NCI-H2029 treated with DMSO at 0.1 percent for 48 hours (cell line): ENCODE measurements at places on chromosomes 11 and 22.

DNA sequence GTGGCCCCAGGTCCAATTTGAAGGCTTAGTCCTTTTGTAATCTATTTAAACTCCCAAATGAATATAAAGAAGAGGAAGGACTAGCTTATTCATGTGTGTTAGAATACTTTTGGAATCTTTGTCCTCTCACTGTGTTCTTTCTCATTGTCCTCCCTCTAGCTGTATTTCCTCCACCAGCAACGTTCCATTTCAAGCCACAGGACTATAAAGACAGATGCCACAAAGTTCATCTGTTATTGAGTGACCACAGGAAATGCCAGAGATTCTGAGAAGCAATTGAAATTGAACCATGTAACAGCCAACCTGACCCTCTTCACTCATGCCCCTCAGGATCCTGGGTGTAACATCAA, 336.6 kb upstream of the API5 start:
- DNase-seq = peak; percentile 60

DNA sequence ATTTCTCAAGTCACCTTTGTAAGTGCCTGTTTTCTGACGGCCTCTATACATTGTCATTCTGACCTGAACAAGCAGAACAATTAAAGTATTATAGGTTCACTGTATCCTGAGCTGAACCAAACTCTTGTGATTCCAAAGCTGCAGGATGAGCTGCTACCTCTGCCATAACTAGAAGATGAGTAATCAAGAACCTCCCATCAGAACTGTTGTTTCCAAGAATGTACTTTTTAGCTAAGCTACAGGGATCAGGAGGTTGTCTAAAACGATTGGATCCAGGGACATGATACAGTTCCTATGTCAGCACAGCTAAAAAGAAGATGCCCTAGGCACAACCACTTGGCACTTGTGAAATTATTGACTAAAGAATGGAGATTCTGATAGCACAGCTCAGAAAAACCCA, 288.4 kb upstream of the CCDC90B start:
- no peak for DNase-seq

- DNase-seq = no peak
Measured at GRCh38 chr11:116712428-116712827, 60.4 kb downstream of the BUD13 start.

GRCh38 chr11:119337581-119338317, 2.9 kb downstream of the C1QTNF5 start:
- no peak for DNase-seq

GRCh38 chr22:46379066-46379930, 43.8 kb downstream of the TRMU start:
- DNase-seq = no peak

DNA sequence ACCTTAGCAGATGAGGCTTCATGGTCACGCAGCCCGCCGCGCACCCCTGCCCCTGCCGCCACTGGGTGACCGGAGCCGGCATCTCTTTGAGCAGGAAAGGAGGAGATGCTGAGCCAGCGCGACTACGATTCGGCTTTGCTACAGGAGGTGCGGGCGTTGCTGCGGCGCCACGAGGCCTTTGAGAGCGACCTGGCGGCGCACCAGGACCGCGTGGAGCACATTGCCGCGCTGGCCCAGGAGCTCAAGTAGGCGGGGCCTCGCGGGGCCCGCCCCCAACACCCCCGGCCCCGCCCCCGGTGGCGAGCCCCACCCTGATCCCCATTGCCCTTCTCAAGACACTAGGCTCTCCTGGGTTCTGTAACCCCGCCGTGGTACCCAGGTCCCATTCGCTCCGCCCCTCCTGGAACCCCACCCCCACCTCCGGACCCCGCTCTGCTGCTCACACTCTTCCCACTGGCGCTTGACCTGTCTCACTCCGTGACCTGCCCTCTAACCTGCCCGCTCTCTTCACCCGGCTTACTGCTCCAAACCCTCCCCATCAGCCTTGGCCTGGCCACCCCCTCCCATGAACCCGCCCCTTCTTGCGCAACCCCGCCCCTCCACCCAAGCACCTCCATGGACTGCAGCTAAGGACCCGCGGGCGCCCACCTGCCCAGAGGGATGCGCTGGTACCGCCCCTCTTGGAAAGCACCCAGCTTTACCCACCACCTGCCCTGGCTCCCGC, 9.1 kb downstream of the CTSF start:
- DNase-seq = no peak

DNA sequence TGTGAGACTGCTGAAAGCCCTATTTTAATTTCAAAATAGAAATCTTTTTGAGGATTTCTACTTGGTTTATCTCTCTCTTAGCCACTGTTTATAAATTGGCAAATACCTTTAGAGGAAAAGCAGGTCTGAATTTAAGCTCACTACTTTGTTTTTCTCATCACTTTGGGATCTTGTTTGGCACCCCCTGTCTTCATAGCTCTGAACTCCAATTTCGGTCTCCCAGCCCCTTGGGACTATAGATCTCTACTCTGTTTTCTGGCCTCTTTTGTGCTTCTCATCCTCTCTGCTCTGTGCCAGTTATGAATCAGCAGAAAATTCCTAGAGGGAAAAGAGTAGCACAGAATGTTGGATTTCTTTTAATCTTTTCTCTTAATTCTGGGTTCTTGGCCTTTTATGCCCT, 118.3 kb downstream of the CYP2R1 start:
- no peak for DNase-seq

- no peak for DNase-seq
Measured at GRCh38 chr11:72588421-72589410, 85.5 kb downstream of the PDE2A start.

DNA sequence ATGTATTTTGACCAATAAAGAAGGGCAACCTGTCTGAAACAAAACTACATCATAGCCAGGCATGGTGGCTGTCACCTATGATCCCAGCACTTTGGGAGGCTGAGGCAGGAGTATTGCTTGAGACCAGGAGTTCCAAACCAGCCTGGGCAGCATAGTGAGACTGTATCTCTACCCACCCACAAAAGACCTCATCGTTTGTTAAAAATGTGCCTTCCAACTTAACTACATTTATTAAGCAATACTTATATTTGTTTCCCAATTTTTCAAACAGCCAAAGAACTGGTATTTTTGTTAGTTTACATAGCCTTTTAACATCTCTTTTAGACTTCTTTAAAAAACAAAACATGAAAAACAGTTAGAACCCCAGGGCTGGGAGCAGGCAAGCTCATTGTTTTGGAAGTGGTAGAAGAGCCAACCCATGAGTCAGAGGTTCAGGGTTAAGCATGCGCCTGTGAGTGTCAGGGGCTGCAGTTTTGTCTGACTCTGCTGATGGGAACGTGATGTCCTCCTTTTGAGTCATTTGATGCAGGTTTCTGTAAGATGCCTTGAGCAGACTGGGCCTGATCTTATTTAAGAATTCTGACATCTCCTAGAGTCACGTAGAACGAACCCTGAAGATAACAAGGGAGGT, 53.9 kb upstream of the CRTAM start:
- DNase-seq = no peak

- peak; percentile 64 for DNase-seq
Measured at GRCh38 chr22:31350410-31350863, 4.3 kb upstream of the PATZ1 start.

GRCh38 chr22:25447067-25447685, 117.3 kb upstream of the GRK3 start:
- DNase-seq = no peak

GRCh38 chr11:128587415-128587814, at the start of gene ETS1:
Gene ETS1, minus strand, starts transcription at chr11:128587558. Its CDS starts 14,428 bp downstream, at chr11:128573130.
- peak; percentile 23 for DNase-seq
